ENCODE measurements at places on chromosomes 1 and 21.

DNA sequence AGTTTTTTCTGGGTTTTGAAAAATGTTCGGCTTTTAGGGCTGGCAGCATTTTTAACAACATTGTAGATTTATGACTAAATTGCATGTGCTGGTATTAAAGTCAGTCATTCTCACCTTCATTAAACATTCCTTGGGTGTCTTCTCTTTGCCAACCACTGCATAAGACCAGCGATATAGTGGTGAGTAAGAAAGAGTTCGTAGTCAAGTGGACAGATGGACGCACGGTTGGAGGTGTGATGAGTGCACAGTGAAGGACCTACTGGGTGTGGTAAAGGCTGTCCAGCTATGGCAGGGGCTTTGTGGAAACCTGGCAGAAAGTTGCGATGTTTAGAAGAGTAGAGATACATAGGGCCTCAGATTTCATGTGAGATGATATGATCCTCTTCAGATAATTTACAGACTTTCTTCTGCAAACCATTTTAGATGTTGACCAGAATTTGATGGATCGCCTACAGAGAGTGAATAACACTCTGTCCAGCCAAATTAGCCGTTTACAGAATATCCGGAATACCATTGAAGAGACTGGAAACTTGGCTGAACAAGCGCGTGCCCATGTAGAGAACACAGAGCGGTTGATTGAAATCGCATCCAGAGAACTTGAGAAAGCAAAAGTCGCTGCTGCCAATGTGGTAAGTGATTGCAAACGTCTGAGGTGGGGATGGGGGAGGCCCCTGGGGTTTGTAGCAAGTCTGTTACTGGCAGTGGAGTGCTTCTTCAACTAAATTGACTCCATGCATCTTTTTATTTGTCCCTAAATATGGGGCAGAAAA lies 56.0 kb upstream of the LAMC2 start:
- DNase-seq: no peak

DNA sequence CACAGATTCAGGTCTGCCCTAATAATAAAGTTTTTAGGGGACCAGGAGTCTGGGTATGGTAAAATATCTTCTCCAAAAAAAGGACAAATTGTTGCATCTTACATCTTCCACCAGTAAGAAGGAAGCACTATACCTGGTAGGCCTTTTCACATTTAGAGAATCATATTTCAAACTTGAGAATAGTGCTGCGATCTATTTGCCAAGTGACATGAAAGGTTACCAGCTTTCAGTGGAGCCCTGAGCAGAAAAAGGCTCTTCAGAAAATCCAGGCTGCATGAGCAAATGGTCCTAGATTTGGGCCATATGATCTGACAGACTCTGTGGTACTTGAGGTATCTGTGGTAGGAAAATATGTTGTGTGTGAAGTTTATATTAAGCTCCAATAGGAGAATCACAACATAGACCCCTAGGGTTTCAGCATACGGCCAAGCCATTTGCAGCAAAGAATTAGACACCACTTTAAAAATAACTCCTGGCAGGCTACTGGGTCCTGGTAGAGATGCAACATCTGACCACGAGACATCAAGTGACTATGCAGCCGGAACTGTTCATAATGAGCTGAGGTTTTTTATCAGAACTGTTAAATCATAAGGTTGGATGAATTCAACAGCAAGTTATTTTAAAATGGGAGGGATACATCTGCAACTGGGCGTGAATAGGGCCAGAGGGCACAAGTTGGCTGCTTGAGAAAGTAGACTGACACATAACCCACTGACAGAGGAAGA lies 38.6 kb upstream of the CCDC190 start:
- DNase-seq: no peak

DNA sequence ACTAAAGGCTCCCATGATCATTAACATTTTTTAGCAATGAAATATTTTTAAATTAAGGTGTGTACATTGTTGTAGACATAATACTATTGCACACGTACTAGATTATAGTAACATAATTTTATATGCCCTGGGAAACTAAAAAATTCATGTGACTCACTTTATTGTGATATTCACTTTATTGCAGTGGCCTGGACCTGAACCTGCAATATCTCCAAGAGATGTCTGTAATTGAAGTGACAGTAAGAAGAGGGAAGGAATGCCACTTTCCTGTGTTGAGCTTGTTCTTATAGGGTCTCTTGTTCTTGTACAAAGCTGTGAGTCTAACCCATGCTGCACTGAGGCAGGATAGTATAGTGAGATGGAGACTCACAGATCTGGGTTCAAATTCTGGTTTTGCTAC lies 66.9 kb upstream of the USP24 start:
- DNase-seq: no peak

GRCh38 chr1:53869454-53870117 lies 20.0 kb downstream of the YIPF1 start:
- DNase-seq: no peak

DNA sequence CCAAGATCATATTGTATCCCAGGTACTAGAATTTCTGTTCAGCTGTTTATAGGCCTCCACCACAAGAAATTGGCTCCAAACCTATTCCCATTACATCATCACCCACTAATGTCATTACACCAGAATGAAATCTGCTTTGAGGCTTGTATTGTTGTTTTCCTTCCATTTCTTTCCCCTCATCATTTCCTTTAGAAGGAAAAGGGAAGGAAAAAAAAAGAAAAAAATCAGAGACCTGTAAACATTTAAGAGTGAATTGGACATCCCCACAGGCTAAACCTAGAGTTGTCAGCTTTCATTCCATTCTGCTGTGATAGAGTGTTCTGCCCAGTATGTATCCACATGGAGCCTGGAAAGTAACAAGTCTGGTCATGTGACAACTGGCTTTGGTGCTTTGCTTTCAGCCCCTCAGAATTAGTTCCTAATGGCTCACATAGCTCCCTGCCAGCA lies 44.6 kb downstream of the NFYC start:
- DNase-seq: no peak
